ENCODE measurements at places on chromosomes 16 and 17.

- no peak for DNase-seq
Measured at GRCh38 chr17:69733171-69734012, 318.9 kb downstream of the MAP2K6 start.

DNA sequence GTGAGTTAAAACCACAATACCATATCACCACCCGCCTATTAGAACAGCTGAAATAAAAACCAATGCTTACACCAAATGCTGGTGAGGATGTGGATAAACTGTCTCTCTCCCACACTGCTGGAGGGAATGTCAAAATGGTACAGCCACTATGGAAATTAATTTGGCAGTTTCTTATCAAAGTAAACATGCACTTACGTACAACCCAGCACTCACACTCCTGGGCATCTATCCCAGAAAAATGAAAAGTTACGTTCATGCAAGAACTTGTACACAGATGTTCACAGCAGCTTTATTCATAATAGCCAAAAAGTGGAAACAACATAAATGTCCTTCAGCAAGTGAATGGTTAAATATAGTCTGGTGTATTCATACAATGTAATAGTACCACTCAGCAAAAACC lies 173.2 kb upstream of the MYOCD start:
- no peak for DNase-seq

DNA sequence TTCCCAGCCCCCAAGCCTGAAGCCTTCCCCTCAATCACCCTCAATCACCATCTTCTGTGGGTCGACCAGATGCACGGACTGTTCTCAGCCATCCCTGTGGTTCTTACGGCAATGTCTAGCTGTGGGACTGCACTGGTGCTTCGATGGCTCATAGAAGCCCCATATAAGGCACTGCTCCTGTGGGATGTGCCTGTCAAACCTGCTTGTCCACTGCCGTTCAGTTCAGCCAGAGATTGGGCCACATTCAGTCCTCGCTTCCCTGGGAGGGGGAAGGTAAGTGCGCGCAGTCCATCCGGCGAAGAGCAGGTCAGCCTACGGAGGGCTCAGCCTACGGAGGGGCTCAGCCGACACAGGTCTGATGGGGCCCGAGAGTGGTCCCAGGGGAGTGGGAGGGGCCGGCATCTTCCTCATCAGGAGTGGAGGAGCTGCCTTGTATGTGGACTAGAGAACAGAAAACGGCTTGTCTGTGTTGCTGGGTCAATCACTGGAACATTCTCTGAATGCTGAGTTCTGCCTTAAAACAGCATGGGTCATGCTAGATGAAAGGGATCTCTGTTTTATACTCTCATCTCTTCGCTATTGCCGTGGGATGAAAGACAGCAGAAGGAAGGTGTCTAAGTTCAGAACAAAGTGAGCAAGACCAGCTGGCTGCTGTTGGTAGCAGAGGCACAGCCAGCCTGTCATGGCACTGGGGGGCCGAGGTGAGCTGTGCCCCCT lies at the start of gene CARD14:
TSS of gene CARD14 (plus strand) at position 247 of the 717 bp plus-strand sequence. CDS start 11,409 bp downstream, outside the sequence.
- no peak for DNase-seq

GRCh38 chr17:80437532-80437931 lies 22.6 kb downstream of the ENDOV start:
- DNase-seq = no peak

- DNase-seq = no peak
Measured at GRCh38 chr17:229709-230394, 48.4 kb upstream of the DOC2B start.

DNA sequence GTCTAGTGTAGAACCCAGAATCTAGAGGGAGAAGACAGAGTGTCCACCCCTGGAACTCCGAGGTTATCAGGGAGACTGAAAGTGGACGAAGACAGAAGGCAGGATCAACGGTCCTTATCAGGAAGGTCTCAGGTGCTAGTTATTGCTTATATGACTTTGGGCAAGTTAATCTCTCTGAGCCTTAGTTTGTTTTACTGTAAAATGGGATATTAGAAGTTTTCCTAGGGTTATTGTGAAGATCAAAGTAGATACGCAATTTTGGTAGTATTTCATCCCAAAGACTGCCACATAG lies 1.2 kb downstream of the RNF167 start:
- DNase-seq = no peak

DNA sequence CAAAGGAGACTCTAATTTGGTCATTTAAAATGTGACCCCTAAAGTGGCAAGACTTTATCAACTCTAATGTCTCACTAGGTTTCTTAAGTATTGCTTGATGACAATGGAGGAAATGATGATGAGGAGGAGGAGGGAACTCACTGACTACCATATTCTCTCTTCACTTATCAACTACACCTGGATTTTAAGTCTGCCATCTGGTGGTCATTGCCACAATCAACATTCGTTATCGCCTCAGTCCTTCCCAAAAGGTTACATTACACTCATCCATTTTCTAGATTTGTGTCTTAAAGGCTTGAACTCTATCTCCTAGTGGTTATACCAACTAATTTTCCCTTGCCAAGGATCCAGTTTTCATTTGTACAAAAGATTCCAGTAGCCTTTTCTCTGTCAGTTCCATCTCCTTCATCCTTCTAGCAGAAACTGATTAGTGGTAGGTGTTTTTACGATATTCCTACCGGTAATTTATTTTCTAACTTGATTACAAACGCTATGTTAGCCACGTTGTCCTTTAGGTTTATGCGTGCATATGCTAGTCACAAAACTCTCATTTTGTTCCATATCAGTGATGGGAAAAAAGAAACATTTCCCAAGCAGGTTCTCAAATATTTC lies 114.6 kb upstream of the NOG start:
- DNase-seq = no peak

DNA sequence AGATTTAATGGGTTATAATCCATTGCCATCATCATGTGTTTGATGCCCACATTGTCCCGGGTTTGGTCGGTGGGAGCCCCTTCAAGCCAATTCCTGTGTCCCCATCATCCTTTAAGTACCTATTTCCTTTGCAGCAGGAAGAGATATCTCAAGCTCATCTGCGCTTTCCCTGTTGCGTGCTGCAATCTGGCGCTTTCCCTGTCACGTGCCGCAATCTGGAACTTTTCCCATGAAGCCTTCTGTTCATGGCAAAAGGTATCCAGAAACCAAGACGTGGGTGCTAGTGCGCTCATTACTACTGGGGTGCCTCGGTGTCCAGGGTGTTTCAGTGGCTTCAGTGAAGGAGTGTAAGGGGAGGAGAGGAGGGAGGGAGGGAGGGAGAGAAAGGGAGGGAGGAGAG lies 174.6 kb upstream of the ZNF469 start:
- DNase-seq = no peak

- no peak for DNase-seq
Measured at GRCh38 chr17:557371-557770, 157.3 kb downstream of the VPS53 start.

DNA sequence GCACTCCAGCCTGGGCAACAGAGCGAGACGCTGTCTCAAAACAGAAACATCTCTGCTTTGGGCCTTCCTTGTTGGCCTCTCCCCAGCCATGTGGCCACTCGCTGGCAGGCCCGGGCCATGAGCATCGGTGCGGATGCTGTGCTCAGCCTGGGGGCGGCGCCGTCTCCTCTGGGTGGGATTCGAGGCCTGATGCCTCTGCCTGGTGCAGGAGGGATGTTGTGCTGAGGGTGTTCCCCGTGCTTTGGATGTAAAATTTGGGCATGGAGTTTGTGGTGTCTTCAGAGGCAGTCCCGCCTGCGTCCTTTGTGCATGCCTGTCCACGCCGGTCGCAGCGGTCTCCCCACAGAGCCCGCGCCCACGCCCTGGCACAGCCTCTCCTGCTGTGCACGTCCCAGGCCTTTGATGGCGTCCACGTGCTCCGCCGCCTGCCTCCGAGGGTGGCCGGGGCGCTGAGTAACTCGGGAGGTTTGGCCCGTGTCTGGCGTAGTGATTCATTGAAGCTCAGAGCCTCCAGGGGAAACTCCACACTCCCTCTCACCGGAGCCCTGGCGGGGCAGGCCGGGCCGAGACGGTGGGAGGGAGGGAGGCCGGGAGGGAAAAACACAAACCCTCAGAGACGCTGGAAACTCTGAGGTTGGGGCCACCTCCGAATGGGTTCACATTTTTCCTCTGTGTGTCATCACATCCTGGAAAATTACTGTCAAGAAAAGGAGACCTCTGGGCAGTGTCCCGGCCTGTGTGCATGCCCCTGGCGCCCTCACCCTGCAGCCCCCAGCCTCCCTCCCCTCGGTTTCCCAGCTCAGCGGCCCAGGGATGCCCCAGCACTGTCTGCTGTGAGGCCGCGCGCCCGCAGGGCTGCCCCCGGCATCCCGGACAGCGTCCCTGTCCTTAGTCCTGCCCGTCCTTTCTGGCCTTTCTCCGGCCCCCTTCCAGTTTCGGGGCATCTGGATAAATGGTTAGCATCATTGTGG lies 19.0 kb downstream of the CENPX start:
- DNase-seq = no peak

- DNase-seq = no peak
Measured at GRCh38 chr16:85615014-85615851, 2.1 kb downstream of the GSE1 start.

DNA sequence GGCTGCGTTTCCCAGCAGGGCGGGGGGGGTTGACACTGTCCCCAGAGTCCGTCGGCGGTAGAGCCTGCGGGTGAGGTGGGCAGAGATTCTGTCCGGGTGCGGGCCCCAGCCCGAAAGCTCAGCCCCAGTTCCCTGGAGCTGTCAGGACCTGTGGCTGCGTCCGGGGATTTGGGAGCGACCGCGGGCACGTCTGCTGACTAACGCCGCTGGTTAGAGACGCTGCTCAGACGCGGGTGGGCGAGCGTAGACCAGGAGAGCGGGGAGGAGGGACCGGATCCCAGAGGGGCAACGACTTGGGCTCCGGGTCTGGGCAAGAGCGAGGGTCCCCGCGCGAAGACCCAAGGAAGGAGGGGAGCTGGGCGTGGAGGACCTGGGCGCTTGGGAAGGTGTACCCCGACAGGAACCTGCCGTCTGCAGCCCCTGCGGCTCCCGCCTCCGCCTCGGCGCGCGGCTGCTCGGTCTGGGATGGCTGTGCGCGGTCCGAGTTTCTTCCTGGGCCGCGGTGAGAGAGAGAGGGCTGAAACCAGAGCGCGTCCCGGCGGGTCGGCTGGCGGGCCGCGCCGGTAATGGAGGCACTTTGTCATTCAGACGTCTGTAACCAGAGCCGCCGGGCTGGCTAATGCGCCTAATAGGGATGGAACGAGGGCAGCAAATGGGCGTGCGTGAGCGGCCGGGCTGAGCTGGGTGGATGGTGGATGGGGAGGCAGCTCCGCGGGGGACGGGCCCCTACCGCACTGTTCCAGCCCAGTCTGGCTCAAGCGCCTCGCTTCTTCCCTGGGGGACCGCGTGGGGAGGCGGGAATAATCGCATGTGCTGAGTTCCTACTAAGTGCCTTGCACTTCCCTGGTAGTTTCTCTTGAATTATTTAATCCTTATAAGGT lies 2.3 kb downstream of the NGFR start:
- DNase-seq = peak; percentile 41

- no peak for DNase-seq
Measured at GRCh38 chr17:46178550-46179214, 14.5 kb downstream of the KANSL1 start.

DNA sequence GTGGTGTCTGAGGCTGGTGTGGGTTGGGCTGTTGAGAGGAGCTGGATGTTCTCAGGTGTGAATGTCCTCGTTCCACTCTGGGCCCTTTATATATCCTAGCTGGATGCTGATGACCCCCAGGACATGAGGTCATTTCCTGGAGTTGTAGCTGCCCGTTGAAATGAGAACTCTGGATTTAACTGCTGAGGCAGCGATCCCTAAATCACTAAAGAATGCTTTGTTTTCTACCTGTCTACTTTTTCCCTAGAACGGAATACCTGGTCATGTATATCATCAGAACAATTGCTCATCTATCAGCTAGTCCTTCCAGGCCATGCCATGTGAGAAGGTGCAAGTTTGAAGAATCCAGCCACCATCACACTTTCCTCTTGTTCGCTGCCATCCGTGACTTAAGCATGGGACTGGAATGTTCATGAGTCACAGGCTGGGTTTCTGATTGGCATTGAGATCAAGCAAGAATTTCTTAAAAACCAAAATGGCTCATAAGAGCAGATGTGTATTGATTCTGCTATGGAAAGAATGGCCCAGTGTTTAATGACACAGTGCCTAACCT lies at the start of gene KRTAP2-3:
TSS of gene KRTAP2-3 (minus strand) at position 63 of the 553 bp plus-strand sequence. CDS start 64 bp downstream, outside the sequence.
- DNase-seq = no peak

DNA sequence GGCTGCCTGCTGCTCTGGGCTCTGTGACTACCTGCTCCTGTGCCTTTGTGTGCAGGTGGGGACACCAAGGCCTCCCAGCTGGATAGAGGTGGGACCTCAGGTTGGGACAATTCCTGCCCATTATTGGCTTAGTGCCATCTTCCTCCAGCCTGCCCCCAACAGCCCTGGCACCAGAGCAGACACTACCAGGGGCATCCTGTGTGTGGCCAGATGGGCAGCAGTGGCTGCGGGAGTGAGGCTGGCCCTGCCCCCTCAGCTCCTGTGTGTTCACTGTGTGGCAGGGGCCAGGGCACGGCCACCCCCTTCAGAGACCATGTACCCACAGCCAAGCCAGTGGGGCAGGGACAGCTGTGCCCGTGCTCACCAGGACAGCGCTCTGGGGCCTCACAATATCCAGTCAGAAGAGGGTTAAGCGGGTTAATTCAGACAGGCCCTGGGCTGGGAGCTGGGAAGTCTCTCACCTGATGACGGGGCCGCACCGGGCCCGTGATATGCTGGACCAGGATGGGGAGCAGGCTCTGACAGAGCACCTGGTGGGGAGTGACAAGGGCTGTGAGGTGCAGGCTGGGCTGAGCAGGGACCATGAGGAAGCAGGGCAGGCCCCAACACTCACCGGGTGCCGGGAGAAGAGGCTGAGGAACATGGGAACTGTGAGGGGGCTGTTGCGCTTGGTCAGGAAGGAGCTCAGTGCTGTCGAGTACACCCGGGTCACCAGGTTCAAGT lies 13.0 kb downstream of the MYBBP1A start:
- DNase-seq = no peak

DNA sequence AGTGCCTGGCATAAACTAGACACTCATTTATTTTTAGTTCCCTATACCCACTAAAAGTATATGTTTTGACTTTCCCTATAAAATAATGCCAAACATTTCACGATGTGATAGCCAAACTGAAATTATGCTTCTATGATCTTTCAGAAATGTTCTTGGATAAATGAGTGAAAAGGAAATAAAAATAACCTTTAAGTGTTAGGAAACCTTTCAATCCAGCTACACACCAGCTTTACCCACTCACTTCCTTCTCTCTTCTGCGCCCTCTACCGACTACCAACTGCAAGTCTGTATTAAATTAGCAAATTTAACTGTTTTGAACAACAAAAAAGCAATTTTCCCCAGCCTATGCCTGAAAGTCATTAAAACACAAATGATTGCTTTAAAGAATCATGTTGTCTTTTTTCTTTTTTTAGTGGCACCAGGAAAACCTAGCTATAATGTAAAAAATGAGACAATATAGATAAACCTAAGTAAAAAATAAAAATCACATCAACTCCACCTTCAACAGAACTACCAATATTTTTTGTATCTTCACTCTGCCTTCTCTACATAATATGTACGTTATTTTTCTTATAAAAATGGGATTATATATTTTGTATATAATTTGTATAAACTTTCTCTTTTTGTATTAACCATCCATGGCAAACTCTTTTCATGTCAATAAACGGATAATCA lies 13.2 kb upstream of the TMEM100 start:
- DNase-seq = peak; percentile 41

DNA sequence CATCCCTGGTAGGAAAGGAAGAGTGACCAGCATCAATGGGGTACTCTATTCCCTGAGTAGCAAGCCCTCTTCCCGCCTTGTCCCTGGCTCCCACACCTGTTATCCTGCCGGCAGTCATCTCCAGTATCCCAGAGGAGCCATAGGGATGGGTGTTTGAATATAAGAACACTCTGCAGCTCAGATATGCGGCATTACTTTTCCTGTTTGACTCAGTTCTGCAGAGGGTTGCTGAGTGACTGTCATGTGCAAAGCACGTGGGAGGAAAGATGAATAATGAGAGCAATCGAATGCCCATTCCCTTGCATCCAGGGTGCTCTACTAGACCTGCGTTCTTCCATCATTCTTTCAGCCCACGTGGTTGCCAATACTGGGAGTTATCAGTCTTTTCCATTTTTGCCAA lies 115.1 kb downstream of the PRKCB start:
- DNase-seq = no peak
